ENCODE measurements at places on chromosomes 1 and 21. TPM values are rescaled to one million over a fixed set of nuclear protein-coding genes. Genes with fewer than 3 reads are reported as not detected.

The FMO4 gene
- 10.2 TPM for total RNA-seq

GRCh38 chr1:59173721-59174120, 123.2 kb upstream of the FGGY start:
- no peak for DNase-seq

DNA sequence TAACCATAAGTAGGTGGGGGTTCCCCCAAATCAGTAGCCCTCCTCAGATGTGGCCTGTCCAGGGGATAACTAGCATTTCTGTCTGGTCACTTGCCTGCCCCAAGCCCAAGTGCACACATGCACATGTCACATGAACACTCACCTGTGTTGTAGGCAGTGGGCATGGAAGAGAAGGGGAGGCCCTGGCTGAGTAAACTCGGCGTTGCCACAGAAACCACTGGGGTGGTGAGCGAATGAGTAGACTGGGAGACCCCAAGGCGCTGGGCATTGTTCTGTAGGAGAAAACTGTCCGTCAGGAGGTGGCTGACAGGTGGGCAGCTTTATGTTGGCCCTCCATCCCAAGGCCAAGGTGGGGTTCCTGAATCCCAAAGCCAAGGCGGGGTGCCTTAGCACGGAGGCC, 25.6 kb downstream of the MEF2D start:
- DNase-seq, result no peak

DNA sequence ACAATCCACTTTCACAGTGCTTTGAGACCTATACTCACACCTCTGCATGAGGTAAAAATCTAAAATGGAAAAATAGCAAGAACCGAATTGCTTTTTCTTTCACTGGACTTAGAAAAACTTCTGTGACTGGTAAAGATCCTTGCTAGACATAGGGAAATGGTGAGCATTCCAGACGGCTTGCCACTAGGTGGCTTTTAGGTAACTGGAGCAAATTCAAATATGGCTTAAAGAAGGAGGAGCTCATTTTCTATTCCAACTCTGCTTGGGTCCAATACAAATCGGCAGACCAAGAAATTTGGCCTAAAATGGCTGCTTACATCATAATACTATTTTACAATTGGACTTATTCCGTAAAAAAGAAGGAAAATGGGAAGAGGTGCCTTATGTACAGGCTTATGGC, 977.9 kb downstream of the ADGRL2 start:
- no peak for DNase-seq

GRCh38 chr1:151259351-151259750, 4.8 kb downstream of the PSMD4 start:
- DNase-seq, result no peak

GRCh38 chr1:233615571-233615970, 1.7 kb downstream of the KCNK1 start:
- no peak for DNase-seq

DNA sequence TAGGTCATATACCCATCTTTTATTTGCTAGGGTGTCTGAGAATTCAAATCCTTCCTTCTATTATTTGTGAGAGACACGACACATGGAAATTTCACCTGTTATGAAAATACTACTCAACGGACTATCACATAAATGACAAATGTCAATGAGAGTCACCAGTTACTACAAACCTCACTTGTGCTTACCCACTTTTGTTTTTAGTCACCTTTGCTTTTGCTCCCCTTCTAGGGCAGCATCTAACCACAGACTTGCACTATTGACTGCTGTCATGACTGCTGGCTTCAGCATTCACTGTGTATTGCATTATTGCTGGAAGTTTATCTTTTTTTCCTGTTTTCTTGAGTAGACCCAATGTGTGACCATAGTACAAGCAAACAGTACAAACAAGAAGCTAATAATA, 1048.0 kb downstream of the PLA2G4A start:
- no peak for DNase-seq

DNA sequence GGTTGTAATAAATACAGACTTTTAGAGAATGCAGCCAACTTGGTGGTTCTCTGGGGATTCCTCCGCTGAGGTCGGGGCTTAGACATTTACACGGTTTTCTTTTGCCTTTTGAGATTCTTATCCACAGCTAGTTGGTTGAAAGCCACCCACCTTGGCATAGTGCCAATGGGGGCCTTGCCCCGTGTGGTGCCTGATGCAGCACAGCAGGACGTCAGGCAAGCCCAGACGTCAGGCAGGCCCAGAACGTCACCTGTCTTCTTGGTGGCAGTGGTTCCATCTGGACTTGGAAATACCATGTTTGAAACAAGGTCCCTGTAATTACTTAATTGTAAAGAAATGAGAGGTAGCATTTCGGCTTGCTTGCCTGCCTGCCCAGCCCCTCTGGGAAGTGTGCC, 78.5 kb downstream of the GALNT2 start:
- no peak for DNase-seq

DNA sequence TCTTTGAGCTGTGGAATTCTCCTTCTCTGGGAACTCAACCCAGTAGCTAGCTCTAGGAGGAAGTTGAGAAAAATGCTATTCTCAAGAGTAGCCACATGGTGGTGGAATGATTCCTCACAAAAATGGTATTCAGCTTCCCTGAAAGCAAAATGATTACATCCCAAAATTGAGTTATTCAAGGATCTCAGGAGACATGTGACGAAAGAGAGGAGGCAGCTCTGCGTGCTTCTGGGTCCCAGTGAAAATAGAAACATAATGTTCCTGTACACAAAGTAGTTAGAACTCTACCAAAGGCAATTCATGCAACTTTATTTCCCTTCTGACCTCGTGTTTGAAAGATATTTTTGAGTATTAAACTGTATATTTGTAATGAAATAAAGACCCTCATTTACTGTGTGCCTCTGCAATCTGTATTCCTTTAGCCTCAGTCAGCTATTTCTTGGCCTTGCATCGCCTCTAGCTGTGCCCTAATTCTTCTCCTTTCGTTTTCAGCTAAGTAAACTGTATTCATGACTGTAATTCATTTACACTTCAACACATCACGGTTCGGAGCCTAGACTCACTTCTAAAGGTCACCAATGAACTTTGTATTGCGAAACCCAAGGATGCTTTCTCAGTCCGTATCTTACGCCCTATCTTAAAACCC, 167.3 kb downstream of the FASLG start:
- peak; percentile 75 for DNase-seq
